ENCODE measurements at places on chromosomes 6 and 20.

- no peak for DNase-seq
Measured at GRCh38 chr20:10157549-10157948, 61.1 kb upstream of the SNAP25 start.

GRCh38 chr20:16236589-16237241 is 336.5 kb downstream of the KIF16B start:
- DNase-seq = no peak

- DNase-seq = no peak
Measured at GRCh38 chr20:64176551-64176950, 12.3 kb downstream of the MYT1 start.

DNA sequence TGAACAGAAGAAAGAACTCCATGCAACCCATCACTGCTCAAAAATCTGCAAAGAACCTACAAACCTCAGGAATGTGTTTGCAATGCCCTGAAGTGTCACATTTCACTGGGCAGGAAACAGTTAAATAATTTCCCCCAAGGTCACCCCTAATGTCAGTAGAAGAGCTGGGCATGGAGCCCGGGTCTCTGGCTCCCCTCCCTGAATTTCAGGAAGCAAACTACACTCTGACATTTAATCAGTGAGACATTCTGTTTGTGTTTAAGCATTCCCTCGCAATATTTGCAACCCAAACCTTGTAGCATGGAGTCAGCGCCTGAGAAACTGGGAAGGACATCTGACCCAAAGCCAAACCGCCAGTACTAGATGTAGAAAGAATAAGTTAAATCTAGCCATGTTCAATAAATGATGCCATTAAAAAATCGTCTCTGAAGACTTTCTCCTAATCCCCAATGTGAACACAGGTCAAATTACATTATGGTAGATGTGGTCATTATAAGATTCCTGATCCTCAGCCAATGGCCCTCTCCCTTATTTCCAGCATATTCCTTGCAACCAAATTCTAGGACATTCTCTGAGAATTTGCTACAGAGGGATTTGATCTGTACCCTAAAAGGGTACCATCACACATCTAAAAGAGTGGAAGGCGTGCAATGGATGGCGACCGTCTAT is 91.2 kb upstream of the ADTRP start:
- no peak for DNase-seq

DNA sequence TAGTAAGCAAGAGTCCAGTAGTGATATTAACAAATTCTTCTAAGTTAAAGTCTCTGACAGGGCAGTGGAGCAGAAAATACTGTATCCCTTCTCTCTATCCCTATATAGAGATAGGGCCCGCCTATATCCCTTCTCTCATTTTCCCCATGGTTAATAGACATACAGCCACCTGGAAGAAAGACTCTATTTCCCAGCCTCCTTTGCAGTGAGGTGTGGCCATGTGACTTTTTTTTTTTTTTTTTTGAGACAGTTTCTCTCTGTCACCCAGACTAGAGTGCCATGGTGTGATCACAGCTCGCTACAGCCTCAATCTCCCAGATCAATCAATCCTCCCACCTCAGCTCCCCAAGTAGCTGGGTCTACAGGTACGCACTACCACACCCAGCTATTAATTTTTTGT is 16.7 kb upstream of the CDK5RAP1 start:
- DNase-seq = no peak

DNA sequence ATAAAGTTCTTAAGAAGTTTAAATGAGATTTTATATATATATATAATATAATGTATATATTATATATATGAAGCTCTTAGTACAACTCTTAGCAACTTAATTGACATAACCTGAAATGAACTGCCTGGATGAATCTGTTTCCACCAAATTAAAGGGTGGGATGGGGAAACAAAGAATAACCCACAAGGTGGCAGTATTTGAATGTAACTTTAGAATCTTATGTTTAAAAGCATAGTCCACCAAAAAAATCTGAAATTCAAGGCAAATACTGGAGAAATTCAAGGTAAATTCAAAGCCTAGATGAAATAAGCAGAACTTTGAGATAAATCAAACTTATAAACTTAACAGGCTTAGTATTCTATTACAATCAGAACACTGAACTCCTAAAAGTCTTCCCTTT is 4.4 kb upstream of the IBTK start:
- DNase-seq = no peak

GRCh38 chr20:12617076-12617475 is 391.7 kb upstream of the SPTLC3 start:
- no peak for DNase-seq

DNA sequence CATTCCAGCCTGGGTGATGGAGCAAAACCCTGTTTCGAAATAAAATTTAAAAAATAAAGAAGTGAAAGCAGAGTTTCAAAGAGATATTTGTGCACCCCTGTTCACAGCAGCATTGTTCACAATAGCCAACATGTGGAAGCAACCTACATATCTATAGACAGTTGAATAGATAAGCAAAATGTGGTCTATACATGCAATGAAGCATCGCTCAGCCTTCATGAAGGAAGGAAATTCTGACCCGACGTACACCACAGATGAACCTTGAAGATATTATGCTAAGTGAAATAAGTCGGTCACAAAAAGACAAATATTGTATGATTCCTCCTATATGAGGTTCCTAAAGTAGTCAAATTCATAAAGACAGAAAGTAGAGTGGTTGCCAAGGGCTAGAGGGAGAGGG is 6.5 kb upstream of the NCOA6 start:
- no peak for DNase-seq

- DNase-seq = peak; percentile 65
Measured at GRCh38 chr20:50120935-50121693, 8.2 kb upstream of the UBE2V1 start.

- no peak for DNase-seq
Measured at GRCh38 chr6:135906542-135906941, 55.0 kb downstream of the PDE7B start.
